ENCODE measurements at places on chromosomes 11 and 22.

DNA sequence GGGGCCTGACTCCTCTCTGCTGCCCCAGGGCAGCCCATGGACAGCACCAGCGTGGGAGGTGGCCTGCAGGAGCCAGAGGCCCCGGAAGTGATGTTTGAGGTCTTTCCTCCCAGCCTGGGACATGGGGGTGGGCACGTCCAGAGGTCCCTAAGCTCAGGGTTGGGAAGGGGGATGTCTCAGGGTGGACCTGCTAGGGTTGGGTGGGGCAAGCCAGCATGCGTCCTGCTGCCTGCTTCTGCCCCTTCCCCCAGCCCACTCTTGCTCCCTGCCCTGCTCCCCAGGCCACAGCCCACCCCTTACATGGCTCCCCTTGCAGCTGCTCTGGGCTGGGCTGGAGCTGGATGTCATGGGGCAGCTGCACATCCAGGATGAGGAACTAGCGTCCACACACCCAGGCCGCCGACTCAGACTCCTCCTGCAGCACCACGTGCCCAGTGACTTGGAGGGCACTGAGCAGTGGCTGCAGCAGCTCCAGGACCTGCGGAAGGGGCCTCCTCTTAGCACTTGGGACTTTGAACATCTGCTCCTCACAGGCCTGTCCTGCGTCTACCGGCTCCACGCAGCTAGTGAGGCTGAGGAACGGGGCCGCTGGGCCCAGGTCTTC lies 1.3 kb downstream of the FAM180B start:
- no peak for DNase-seq

DNA sequence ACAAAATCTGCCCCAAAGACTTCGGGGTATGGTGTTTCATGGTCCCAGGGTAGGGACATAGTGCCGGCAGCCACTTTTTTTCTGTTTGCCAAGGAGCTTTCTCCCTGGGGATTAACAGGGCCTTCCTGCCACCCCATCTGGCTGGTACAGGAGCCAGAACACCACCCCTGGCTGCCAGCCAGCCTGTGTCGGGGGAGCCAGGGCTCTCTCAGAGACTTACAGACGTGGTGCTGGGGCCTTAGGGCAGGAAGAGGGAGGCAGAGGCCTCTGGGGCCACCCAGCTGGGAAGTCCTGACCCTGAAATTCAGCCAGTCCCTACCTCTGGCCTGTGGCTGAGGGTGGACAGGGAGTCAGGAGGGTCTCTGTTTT lies 52.4 kb upstream of the CDON start:
- DNase-seq = no peak

DNA sequence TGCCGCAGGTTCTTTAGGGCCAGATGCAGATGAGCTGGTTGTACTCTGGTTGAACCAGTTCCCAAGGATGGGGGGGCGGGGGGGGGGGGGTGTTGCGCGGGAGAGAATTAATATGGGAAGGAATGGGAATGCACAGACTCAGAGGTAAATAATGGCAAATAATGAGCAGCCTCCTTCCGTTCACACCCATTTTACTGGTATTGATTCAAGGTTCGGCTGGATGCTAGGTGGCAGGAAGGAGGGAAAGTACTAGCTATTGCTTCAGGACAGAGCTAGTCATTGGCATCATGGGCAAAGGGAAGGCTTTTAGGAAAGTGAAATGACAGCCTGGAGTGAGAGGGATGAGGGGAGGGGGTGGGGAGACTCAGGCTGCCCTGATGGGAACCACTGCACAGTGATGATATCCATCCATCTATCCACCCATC lies at the start of gene VSTM5:
Gene VSTM5, minus strand, starts transcription at position 25 of the 425 bp plus-strand sequence. CDS start 116 bp downstream, outside the sequence.
- no peak for DNase-seq

DNA sequence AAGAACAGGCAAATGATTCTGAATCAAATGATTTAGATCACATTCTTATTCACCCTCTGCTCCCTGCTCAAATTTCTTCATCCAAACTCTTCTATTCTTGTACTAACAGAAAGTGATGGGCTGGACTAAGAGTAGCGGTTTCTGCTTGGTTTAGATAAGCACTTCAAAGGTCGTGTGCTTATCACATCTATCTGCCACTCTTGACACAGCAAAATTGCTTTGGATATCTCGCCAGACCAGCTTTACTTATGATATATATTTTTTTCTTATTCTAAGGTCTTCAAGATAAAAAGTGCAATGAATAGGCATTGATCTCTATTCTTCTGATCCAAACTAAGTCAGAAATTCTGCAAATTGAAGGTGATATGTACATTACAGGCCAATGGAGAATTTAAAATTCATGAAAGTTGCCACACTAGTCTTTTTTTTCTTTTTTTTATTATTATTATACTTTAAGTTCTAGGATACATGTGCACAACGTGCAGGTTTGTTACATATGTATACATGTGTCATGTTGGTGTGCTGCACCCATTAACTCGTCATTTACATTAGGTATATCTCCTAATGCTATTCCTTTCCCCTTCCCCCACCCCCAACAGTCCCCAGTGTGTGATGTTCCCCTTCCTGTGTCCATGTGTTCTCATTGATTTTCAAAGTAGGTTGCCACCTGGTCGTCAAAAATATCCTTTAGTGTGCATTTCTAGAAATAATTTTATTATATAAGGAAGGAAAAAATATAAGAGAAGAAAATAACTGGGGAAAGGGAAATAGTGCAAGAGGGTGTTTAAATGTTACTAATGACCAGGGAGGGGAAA lies 1941.0 kb upstream of the RAG2 start:
- DNase-seq = no peak

- DNase-seq = no peak
These were observed 653.5 kb downstream of the FAM181B start for GRCh38 chr11:82080160-82080559.

DNA sequence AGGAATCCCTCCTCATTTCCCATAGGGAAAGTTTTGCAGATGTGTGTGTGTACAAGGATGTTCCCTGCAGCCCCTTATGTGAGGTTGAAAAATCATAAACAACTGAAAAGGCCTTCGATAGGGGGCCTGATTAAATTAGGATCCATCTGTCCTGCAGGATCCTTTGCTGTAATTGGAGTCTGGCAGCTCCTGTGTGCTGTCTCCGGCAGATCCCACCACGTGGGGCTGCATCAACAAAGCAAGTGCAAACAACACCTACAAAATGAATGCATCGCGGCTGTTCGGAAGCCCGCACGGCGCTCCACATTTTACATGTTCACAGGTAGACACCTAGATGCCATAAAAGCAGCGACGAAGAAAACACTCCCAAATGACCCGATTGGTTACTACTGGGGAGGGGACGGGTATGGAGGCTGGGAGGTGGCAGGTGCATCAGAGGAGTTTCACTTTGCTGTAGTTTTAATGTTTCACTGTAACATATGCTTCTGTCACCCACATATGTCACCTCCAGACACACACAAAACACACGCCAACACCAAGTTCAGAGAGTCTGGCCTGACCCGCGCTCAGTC lies 52.2 kb downstream of the NFAM1 start:
- no peak for DNase-seq

- DNase-seq = no peak
These were observed 2.2 kb upstream of the OR52H1 start for GRCh38 chr11:5550440-5551095.

DNA sequence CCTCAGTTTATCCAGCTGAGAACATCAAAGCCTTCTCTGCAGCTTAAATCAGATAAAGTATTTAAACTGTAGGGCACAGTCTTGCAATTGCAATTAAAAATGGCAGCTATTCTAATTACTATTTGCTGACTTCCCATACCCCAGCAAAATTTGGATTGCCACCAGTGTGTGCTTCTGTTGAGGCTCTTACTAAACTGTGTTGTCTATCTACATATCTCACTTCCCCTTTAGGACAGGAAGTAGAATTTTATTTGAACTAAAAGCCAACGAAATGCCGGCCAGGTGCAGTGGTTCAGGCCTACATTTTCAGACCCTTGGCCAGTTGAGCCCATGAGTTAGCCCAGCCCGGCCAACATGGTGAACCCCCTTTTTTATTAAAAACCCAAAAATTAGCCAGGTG lies 7.1 kb downstream of the SAA4 start:
- DNase-seq = no peak

DNA sequence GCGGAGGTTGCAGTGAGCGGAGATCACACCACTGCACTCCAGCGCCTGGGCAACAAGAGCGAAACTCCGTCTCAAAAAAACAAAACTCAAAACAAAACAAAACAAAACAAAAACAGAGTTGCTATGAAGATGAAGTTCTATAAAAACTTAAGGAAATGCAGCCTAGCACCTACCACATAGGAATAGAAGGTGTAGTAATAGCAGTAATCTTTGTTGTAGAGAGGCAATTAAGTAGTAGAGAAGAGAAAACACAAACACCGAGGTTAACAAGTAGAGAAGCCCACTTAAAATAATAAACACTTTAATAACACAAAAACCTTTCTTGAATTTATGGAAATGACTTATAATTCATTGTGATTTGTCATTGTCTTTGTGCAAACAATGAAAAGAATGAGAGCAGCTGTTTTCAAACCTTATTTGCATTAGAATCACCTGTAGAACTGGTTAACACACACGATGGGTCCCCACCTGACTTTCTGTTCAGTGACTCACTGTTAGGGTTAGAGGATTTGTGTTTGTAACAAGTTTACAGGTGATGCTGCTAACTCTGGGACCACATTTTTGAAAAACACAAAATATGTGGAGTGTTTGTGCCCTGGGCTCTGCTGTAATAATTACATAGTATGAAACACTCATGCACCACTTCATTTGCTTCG lies 43.1 kb downstream of the TYR start:
- DNase-seq = no peak

DNA sequence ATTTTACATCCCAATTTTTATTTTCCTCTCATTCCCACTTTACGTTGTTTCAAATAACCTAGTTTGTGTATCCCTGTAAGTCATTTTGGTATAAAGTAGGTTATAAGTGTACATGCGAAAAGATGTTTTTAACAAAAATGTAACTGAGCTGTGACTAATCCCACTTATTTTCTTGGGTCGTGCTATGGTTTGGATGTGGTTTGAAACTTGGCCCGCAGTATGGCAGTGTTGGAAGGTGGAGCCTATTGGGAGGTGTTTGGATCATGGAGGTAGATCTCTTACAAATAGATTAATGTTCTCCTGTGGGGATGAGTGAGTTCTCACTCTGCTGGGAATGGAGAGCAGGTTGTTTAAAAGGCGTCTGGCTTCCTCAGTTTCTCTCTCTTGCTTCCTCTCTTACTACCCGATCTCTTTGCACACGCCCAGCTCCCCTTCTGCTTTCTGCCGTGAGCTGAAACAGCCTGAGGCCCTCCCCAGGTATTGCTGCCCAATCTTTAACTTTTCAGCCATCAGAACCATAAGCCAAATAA lies 7.2 kb downstream of the RPL27A start:
- no peak for DNase-seq

GRCh38 chr11:5581014-5581413 lies 337 bp downstream of the OR52B6 start:
- DNase-seq = no peak

GRCh38 chr11:2077061-2077802 lies 62.0 kb downstream of the IGF2 start:
- DNase-seq = no peak

GRCh38 chr11:95536047-95536690 lies 253.4 kb downstream of the FAM76B start:
- DNase-seq = no peak

- no peak for DNase-seq
These were observed 132.3 kb downstream of the CEP164 start for GRCh38 chr11:117459979-117460300.
